Adipocyte (in vitro differentiated cells): ENCODE measurements at places on chromosomes 6 and 20.

DNA sequence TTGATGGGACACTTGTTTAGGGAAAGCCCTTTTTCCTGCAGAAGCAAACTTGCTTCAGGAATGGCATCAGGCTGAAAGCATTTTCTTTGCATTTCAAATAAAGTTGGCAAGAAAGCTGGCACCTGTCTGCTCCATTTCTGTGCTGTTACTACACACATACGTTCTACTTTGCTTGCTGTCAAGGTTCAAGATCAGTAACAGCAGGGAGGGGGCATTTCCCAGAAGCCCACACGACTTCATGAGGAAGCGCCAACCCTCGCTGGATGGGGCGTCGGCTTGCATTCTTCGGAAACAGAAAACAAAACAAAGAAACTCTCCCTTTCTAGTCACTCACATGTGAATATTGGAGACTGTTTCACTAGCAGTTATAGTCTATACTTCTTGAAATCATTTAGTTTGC is 46.4 kb downstream of the AKAP12 start:
- no peak for DNase-seq

DNA sequence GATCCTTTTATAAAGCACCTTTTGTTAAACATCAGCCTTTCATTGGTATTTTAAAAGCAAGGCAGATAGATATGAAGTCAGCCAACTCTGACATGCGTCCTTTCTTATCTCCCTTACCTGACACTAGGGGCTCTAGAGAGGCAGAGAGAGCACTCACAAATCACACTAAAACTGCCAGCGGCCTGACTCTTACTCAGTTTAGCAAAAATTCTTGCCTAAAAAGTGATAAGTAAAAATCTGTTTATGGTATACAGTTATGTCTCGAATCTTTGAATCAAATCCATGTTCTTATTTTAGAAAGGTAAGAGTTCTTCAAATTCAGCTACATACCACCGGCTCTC is 10.4 kb upstream of the TDRD6 start:
- DNase-seq = no peak

DNA sequence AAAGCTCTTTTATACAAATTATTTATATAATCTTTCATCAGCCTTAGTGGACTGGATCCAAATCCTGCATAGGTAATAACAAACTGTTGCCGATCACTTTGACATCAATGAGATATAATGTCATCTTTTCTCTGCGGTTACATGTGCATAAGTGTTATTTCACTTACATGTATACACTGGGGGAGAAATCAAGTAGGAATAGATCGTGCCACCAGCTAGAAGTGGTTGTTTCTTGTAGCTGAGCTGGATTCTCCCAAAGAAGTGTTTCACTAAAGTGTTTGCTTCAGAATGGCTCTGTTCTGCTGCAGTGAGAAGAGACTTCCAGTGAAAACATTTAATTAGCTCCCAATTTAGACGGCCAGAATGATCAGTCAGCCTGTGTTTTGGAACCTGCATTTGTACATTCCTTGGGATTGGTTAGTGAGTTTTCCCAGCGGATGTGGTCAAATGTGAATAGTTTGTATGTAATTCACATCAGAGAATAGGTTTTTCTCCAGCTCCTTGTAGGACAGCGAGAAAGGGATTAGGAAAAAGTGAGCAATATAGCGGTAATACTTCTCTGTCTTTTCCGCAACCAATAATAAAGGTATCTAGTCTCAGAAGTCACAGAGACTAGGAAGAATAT is 163.1 kb upstream of the CCN2 start:
- peak; percentile 39 for DNase-seq

DNA sequence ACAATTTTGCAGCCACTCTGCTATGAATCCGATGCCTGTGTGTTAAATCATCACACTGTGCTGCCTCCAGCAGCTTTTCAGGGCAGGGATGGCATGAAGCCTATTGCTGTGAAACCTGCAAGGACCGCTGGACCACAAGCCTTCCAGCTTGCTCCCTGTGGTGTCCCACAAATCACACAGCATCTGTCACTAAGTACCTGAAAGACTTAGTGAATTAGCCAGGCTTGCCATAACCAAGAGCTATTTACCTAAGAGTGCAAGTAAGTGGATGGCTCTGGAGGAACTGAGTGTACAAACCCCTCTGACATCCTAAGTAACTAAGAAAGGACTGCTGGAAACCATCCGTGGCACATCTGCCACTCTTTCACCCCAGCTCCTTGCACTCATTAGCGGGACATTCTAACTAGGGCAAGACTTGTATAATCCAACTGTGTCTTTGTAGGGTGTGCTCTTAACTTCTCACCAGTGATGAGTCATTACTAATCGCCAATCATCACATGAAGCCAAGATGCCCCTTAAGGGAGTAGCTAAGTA is 34.7 kb downstream of the FOXQ1 start:
- DNase-seq = no peak

DNA sequence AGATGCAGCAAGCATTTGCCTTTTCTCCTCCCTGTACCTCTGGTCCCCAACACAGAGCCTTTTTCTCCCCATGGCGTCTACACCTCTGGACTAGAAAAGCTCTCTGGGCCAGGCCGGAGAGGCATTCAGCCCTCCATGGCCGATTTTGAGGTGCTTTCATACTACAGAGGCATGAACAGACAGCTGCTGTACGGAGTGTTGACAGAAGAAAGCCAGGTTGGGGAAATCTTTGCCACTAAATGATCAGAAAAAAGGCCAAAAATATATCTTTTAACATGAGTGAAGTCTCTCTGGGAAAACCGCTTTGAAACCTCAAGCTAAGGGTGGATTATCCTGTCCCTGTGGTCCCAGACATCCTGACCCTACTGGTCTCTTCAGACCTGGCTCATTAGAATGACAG is 94.0 kb downstream of the TMEM170B start:
- no peak for DNase-seq
